Stimulated activated CD8-positive, alpha-beta memory T cell treated with anti-CD3 and anti-CD28 coated beads, Interleukin-2, amount 100 ng/mL, for 1 hour (primary cell): ENCODE measurements at places on chromosomes 6 and 20.
A peak's percentile ranks its signal among the peaks of the same experiment; 100 is the strongest.

GRCh38 chr20:3390759-3391425 is 16.6 kb downstream of the DNAAF9 start:
- no peak for DNase-seq

- peak; percentile 29 for DNase-seq
Measured at GRCh38 chr6:85354761-85355618, 94.9 kb upstream of the NT5E start.

GRCh38 chr6:90296341-90297114 is at the start of gene BACH2:
Gene BACH2 (minus strand): TSS chr6:90296843. CDS start chr6:90008844, 287,999 bp downstream.
- DNase-seq: peak; percentile 88

DNA sequence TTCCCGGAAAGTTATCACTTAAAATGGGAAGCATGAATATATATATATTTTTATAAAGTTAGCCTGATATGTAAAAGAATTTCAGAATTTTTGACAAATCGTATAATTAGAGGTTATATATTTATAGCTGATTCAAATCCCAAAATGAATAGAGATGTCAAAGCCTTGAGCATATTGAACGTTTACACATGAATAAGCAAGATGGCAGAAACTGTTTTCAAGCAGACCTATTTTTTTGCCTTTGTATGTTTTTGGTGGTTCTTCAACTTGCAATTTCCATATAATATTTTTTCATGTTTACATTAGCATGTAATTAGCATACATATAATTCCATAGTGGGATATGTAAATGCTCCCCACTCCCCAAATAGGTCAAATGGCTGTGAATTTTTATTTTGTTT is 189.9 kb downstream of the PRL start:
- DNase-seq: no peak

DNA sequence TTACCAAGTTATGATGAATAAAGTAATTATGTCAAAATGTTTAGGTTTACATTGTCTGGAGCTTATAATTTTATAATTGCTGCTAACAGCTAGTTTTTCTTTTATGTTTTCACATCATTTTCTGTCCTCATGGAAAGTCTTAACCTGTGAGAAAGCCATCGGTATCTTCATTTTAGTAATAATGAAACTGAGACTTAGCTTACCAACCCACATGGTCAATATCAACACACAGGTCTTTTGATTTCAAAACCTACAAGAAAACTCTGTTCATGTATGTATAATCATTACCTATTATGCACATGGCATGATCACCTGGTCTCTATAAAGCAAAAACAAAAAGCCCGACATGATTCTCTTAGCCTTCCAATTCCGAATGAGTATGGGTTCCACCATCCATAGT is 61.9 kb downstream of the KCNQ5 start:
- DNase-seq: no peak

DNA sequence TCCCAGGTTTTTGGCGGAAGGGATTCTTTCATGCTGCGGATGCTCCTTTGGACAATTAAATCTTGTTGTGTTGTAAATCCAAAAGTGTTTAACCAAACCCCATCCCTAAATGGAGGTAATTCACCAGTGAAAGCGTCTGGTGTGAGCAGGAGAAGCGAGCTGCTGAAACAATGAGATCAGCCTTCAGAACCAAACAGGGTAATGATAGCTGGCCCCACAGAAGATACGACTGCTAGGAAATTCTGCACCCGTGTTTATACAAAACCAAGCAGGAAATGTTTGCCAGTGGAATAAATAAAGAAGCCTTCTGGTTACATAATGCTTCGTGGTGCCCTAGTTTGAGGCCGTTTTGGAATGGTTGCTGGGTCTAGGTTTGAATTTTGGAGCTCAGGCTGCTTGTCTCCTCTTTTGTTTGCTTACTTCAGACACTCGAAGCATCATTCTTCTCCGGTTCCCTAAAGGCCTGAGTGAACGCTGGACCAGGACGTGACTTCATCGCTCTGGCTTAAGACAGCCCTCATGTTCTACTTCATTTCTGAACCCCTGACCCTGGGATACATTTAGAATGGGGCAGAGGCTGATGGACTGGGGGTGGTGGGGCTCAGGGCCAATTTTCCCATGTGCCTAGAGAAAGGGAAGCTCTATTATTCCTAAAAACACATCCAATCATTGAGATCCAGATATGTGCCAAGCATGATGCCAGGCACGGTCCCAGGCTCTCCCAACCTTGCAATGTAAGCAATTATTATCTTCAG is 61.6 kb upstream of the JAG1 start:
- no peak for DNase-seq

DNA sequence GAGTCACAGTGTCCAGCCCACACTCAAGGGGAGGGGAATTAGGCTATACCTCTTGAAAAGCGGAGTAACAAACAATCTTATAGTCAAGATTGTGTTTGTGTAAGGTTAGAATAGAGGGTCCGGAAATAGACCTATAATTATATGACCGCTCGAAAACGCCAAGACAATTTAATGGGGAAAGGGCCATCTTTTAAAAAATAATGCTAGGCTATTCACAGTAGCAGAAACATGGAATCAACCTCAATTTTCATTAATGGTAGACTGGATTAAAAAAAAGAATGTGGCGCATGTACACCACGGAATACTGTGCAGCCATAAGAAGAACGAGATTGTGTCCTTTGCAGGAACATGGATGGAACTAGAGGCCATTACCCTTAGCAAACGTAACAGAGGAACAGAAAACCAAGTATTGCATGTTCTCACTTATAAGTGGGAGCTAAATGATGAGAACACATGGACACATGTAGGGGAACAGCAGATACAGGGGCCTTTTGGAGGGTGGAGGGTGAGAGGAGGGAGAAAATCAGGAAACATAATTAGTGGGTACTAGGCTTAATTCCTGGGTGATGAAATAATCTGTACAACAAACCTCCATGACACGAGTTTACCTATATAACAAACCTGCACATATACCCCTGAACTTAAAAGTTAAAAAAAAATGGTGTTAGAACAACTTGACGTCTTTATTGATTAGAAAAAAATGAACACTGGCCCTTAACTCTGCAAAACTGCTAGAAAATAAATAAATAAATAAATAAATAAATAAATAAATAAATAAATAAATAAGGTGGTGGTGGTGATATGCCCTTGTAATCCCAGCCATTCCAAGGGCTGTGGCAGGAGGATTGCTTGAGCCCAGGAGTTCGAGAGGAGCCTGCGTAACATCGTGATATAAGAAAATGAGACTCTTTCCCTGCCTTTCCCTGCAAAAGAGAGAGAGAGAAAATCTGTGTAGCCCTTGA is 30.3 kb downstream of the TOP1 start:
- no peak for DNase-seq

DNA sequence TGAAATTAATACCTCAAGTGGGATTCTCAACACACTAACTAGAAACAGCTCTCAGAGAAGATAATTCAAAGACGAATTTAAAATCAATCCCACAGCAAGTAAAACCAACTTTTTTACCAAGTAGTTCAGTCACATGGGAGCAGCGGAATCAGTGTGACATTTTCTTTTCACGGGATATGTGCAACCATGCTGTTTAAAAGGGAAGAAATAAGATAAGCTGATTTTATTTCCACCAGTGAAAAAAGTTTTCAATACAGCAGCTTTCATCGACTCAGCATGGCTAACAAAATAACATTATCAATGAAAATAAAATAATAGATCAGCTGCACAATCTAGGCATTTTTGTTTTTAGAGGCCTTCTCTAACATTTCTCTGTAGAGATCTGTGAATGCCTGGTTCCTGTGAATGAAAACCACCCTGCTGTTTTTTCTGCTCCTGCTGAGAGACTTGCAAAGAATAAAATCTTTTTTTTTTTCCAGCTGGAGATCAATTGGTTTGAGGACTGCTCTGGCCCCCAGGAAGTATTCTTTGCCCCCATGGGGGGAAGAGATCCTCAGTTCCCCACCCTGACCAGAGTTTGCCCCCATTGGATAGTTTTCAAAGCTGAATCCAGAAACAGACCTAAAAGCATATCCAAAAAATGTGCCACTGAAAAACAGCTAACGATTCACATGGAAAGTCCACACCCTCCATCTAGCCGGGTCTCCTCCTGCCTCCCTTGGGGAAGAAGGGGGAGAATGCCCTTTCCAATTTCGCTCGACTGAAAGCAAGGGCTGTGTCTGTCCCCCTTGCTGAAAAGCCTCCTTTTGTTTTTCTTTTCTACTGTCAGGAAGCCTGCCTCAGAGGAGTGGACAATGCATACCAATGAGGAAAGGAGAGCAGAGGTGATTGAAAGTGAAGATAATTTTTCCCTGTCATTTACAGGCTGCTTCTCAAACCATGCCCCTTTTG is 317.6 kb downstream of the PRKN start:
- DNase-seq: no peak

GRCh38 chr6:125526007-125526720 is 223.3 kb upstream of the HEY2 start:
- no peak for DNase-seq

- DNase-seq: no peak
Measured at GRCh38 chr20:14510341-14510740, 172.9 kb upstream of the FLRT3 start.

GRCh38 chr20:54137115-54137514 is 36.7 kb downstream of the CYP24A1 start:
- no peak for DNase-seq

DNA sequence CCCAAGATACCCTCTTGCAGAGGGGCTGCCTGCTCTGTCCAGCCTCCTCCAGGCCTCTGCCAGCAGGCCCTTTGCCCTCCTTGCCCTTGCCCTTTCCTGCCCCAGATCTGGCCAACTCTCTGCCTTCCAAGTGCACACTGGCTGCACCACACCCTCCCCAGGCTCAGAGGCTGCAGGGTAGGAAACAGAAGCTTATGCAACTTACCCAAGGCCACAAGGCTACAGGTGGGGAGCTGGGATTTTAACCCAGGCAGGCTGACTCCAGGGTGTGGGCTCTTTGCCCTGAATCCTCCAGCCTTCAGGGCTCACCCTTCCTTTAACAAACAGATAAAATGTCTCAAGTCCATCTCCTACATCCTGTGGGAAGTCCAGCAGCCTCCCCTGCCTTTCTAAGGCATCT is 14.5 kb upstream of the TRAF3IP2 start:
- no peak for DNase-seq

GRCh38 chr20:60332523-60332922 is 374.3 kb downstream of the CDH26 start:
- DNase-seq: no peak

GRCh38 chr6:157298216-157298724 is 25.0 kb downstream of the TMEM242 start:
- DNase-seq: no peak

DNA sequence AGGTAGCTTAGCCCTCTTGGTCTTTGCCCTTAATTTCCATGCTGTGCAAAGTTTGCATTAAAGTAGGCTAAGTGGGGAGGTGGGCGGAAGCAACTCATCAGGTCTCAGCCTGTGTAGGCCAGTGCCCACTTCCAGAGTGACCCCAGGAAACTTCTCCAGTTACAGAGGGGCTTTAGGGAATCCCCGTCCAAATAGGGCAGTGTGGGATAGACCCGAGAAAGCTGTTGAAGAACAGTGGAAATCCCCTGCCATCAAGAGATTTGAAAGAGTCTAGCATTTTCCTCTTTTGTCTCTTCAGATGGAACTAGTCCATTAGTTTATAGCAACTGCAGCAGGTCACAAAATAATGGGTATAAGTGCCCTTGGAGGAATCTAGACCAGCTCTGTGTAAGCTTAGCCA is 20.2 kb downstream of the SF3B5 start:
- no peak for DNase-seq

- DNase-seq: peak; percentile 45
Measured at GRCh38 chr6:37705239-37706051, 7.8 kb upstream of the MDGA1 start.

DNA sequence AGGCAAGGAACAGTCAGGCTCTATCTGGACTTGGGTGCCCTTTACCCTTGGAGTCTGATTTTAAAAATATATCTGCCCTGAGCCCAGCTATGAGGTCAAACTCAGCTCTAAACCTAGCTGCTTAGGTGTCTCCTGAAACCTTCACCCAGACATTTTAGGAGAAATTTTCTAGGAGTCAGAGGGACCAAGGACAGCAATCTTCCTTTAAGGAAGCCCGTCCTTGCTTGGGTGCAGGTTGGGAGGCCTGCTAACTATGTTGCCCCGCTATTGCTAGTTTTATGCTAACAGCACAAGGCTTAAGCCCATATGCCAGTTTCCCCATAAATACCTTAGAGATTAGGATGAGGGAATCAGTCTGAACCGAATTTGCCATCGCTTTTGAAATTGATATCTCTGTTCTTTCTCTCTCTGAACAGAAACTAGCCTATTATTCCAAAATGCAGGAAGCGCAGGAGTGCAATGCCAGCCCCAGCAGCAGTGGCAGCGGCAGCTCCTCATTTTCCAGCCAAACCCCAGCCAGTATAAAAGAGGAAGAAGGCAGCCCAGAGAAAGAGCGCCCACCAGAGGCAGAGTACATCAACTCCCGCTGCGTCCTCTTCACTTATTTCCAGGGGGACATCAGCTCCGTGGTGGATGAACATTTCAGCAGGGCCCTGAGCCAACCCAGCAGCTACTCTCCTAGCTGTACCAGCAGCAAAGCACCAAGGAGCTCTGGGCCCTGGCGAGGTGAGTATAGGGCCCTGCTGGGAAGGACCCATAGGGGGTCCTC is 2.6 kb downstream of the VGLL2 start:
- DNase-seq: no peak

DNA sequence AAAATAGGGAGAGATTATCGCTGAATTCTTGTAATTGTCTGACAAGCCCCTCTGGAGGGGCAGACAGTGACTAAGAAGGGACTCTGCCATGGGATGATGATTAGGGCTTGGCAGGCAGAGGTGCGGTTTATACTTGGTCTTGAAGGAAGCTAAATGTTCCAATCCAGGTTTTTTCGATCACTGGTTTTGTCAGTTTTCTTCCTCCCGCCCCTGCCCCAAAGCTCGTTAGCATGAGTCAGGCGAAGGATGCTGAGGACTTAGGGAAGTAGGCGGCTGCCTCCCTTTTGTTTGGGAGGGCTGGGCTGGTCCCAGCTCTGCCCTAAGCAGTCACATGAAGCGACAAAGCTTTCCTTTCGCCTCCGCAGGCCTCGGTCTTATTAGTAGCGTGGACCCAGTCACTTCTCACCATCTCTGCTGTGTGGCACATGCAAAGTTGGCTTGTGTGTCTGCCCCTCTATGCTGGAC is 314.2 kb downstream of the CDC5L start:
- no peak for DNase-seq

DNA sequence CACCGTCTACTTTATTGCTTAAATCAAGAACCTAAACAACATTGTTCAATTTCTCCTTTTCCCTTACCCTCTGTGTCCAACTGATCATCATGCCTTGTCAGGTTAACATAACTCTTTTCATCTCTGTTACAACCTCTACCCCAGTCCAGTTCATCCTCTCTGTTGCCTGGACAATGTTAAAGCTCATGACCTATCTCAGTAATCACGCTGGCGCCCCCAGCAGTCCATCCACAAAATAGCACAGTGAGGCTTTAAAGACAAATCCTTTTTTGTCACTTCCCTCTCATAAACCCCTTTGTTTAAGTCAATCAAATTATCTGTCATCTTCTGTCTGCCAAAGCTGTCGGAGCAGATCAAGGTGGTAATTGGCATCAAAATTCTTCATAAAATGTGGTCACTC is 140.1 kb downstream of the QKI start:
- peak; percentile 9 for DNase-seq
